ENCODE measurements at places on chromosomes 6 and 20. TPM values are rescaled to one million over a fixed set of nuclear protein-coding genes. Genes with fewer than 3 reads are reported as not detected.

GRCh38 chr20:45017857-45018256, 51.5 kb downstream of the STK4 start:
- no peak for DNase-seq

DNA sequence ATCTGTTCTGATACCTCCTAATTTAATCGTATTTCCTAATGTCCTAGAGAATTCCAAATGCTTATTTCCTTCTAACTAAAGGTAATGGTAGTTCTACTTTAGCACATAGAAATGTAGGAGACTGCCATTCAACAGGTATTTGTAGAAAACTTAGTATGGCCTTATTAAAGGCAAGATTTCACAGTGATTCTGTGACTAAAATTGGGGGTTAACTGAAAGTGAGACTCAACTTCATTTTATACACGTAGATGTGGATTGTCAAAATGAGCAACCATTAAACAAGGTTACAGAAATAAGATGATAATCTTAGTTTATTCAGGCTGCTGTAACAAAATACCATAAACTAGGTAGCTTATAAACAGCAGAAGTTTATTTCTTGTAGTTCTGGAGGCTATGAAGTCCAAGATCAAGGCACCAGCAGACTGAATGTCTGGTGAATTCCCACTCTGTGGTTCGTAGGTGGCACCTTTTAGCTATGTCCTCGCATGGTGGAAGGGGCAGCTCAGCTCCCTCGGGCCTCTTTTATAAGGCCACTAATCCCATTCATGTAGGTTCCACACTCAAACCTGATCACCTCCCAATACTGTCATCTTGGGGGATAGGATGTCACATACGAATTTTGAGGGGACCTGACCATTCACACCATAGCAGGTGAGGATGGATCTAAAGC, 38.7 kb downstream of the TAB2 start:
- no peak for DNase-seq

DNA sequence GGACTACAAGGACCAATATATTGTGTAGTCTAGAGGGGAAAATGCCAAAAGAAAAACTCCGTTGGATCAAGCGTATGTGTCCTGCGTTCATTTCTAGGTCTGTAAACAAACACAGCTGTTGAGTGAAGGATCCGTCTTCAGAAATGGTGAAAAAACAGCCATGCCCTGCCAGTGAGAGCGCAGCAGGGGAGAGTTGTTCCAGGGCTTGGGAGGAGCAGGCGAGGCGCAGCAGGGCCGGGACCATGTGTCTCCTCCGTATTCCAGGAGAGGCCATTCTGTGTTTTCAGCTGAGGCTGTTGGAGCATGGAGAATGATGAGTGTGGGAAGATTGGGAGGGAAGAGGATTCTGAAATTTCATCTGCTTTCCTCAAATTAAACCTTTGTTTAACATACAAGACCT, 38.0 kb downstream of the BMP6 start:
- DNase-seq = no peak

DNA sequence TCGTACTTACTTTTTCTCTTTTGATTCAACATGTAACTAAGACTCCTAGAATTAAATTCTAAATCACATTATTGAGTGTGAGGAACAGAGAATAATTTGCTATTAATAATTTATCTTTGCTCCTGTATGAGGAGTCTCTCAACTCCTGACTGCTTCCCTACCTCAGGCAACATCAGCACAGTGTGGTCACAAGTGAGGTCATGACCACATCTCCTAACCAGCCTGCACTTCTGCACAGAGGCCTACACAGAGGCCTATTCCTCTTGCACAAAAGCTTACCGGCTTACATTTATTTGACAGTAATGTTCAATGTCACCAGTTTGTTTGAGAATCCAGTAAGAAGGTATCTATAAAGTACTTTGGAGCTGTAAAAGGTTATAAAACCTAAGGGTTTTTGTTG, 637.4 kb upstream of the MARCKS start:
- DNase-seq = no peak

DNA sequence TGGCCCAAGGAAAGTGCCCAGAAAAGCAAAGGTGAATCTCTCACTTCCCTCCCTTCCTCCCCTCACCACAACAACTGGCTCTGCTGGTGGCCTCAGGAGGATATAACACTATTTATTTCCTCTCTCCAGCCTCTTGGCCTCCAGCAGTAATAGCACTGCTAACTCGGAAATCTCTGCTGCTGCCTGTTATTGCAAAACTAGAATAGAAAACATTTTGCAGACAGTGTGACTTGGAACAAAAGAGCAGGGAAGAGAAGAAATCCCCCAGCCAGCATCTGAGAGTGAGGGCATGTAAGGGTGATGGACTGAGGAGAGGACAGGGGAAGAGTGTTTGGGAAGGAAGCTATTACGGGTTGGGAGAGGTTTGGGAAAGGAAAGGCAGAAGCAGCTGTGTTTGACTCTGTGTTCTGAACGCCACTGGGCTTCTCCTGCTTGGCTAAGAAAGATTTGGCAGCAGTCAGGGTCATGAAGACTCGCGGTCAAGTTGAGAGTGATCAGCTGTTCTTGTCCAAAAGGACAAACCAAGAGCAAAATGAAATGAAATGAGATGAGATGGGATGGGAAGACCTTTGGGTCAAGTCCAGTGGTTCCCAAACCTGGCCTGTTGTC, 81.0 kb upstream of the SNX9 start:
- no peak for DNase-seq

Gene SLC9A8
- total RNA-seq = 9.7 TPM

Gene SFT2D1
- 43.9 TPM for total RNA-seq
